T-helper 22 cell (primary cell): ENCODE measurements at places on chromosomes 12 and 14.
A peak's percentile ranks its signal among the peaks of the same experiment; 100 is the strongest.

DNA sequence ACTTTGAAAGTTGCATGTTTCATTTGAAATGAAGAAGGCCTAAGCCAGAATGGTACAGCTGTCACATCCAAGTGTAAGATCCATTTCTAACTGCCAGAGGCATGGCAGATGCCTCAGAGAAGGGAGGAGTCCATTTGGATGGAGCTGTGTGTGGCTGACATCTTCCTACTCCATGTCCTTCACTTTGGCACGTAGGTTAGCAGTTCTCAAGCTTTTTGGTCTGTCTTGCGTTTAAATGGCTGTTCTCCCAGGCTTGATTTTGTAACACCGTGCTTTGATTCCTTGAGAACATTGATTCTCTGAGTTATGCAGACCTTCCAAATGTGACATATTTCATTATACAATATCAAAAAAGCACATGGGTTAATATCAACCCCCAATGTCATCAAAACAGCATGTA is 23.4 kb downstream of the EML1 start:
- DNase-seq, result no peak

DNA sequence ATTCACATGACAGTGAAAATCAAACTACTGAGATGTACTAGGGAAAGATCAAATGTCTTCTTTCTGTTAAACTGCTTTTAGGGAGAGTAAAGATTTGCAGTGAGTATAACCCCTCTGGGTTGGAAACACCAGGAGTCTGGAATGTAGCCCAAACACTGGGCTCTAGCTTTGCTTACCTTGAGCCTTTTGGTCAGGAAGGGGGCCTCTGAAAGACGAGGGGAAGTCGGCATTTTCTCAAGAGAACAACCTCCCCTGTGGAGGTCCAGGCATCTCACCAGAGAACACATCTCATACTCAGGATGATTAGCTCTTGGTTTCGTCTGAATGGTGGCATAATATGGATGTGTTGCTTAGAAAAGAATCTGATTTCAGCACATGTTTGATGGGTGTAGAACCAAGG is 169.0 kb downstream of the ZFP36L1 start:
- DNase-seq, result no peak

- peak; percentile 28 for DNase-seq
Observed at GRCh38 chr12:62793256-62794217, 141.4 kb downstream of the PPM1H start.

GRCh38 chr12:4918950-4919660 is 9.4 kb downstream of the KCNA1 start:
- DNase-seq, result no peak

DNA sequence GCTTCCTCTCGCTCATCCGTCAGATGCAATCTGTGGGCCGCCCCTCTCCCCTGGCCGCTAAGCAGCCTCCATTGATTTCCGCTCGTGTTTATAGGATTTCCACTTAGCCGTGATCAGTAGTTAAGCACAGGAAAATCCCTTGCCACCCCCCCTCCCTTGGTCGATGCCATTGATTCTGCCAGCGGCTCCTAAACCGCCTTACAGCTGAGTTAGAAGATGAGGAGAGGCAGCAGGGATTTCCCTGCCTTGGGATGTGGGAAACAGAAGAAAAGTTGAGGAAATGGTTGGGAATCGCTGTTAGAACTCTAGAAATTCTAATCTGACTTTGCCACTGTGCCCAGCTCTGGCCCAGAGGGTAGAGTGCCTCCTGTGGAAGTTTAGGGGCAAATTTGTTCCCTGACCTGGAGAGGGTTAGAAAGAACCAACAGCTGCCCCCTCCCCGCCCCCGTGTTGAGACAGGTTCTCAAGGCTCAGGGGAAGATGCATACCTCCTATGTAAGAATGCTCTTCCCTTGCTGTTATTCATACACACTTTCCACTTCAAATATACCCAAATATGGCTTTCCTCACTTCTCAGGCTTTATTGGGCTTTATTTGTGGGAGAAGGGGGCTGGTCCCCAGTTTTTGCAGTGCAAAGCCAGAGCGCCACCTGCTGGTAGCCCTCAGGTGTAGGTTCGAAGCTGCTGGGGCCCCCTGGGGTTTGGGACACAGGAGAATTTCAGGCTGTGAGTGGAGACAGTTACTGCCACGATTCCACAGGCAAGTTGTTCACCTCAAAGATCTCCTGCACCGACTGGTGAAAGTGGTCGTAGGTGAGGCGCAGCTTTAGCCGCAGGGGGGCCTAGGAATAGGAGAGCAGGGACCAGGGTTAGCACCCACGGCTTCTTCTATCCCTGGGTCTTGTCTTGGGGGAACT is 3.2 kb downstream of the THTPA start:
- DNase-seq, result peak; percentile 28
